H54 (cell line): ENCODE measurements at places on chromosomes 7 and 10.

DNA sequence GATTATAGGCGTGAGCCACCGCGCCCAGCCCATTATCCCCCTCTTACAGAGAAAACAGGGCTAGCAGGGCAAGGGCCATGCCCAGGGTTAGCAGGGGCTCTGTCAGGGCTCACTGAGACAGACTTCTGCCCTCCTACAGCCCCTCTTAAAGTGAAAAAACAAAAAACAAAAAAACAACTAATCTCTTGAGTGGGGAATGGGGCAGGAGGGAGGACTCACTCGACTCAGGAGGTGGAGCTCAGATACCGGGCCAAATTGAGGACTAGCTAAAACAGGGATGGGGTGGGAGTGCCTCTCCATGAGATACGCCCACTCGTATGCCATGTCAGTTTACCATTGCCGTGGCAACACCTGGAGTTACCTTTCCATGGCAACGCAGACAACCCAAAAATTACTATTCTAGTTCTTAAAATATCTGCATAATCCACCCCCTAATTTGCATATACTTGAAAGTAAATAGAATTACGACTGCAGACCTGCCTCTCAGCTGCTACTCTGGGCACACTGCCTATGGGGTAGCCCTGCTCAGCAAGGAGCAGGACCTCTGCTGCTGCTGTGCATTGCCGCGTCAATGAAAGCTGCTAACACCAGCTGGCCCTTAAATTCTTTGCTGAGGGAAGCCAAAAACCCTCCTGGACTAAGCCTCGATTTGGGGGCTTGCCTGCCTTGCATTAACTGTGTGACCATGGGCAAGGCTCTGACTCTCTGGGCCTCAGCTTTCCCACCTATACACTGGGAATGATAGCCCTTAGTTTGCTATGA is 13.4 kb downstream of the SSC4D start:
- no peak for DNase-seq

DNA sequence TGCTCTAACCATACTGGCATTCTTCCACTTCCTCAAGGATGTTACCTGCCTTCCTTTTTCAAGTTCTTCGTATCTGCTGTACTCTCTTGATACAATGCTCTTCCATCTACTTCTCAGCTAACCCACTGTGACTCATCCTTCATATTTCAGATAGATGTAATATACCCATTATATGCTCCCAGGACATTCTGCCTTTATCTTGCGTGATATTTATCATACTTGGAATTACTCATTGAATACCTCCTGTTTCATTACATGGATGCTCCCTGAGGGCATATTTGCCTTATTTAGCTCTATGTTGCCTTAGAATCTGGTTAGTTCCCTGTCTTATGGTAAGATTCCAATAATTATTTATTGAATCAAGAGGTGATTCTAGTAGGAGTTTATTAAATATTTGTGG is 706.4 kb downstream of the SORCS3 start:
- no peak for DNase-seq

DNA sequence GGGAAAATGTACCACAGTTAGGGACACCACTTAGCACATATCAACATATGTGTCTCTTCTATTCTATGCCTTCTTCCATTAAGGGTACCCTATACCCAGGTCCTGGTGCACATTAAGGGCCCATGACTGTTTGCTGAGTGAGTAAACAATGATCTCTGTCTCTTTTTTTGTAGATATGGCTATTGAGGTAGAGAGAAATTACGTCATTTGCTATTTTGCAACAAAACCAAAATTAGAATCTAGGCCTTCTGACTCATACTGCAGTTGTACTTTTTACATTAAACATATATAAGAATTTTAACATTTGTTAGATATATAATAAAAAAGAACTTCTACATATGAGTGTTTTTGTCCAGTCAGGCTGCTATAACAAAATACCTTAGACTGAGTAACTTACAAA is 683.2 kb upstream of the LRRN3 start:
- DNase-seq = no peak

GRCh38 chr7:73734619-73735527 is 3.7 kb downstream of the ABHD11 start:
- DNase-seq = peak; percentile 92

- DNase-seq = no peak
Observed at GRCh38 chr7:106552645-106553445, 108.1 kb downstream of the CCDC71L start.

GRCh38 chr7:131370523-131370968 is 42.9 kb downstream of the MKLN1 start:
- DNase-seq = no peak
